SJSA1 (cell line): ENCODE measurements at places on chromosomes 4 and X.

- DNase-seq: no peak
These were observed 983.4 kb upstream of the ADGRL3 start for GRCh38 chr4:60216752-60217151.

GRCh38 chr4:186724058-186724863 is 605 bp upstream of the FAT1 start:
- DNase-seq: peak; percentile 73

GRCh38 chr4:86816501-86817273 is 32.5 kb downstream of the SLC10A6 start:
- no peak for DNase-seq

DNA sequence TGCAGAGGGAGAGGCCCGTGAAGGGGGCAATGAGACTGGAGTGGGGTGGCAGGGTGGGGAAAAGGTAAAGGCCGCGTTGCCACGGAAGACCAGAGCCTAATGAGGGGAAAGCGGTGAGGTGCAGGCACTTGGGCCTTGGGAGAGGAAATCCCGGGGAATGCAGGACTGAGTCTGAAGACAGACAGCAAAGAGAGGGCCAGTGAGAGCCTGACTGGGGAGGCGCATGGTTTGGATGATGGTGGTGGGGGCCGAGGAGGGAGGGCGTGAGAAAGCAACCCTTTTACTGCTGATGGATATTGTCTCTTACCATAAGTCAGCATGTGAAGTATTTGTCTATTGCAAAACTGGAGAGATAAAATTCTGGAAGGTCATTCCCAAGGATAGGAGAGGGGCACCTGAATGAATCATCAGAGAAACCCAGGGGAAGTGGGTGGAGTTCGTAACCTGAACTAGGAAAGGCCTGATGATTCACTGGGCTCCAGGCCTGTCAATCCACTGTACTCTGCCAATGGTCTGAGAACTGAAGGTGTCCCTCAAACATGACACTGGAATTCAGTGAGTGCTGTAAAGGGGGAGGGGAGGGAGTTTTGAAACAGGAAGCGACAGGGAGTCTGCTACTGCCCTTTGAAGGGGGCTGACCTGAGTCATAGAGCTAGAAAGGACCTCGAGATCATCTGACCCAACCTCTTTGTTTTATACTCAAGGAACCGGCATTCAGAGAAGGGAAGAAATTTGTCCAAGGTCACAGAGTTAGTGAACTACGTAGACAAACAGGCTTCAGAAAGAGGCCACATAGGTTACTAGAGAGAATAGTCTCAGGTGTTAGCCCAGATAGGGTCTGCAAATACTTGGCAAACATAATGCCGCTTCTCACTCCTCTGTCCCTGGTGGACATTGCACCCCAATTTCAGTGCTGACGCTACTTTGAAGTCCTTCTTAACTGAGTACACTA is 52.2 kb downstream of the NALF2 start:
- DNase-seq: no peak

DNA sequence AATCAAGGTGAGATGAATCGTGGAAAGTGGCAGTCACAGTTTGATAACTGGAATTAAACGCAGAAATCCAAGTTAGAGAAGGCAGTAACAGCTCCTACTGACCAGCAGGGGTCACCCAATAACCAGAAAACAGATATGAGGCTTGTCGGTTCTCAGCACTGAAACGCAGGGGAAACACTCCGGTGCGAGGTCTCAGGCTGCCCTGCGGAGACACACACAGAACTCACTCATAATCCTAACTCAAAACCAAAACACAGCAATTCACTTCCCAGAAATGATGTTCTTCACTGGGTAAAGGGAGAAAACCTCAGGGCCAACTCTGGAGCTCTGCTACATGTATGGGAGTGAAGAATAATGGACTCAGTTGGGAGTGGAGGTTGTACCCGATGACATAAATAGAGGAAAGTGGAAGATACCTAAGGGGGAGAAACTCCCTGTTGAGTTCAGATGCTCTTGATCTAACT is 384.4 kb downstream of the RAPGEF2 start:
- DNase-seq: peak; percentile 48

DNA sequence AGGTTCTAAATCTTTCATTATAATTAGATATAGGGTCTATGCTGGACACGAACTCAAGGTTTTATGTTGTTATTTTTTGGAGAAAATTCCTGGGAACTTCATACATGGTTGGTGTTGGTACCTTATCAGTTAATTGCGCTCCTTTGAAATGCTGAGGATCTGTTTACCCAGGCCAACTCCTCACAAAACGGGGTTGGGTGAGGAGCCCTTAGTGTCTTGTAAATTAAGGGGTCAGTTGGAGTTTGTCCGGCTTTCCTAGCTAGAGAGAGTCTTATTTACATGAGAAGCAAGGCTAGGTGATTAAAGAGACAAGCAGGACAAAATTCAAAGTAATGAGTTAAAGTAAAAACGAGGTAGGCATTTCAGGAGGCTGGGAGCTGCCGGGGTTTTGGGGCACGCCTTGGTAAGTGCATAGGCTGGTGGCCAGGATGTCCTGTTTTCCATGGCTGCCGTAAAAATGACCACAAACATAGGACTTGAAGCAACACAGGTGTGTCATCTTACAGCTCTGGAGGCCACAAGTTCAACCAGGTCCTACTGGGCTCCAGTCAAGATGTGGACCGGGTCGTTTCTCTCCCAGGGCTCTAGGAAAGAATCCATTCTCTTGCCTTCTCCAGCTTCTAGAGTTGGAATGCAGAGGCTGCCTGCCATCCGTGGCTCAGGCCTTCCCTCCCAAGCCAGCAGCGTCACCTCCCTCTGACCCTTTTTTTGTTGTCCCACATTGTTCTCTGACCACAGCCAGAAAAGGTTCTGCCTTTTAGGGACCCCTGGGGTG is 19.8 kb downstream of the PSAPL1 start:
- DNase-seq: peak; percentile 8

GRCh38 chr4:3766036-3766784 is at the start of gene ADRA2C:
TSS of gene ADRA2C (plus strand) at chr4:3766385. CDS start at chr4:3766607, 222 bp downstream.
- no peak for DNase-seq

DNA sequence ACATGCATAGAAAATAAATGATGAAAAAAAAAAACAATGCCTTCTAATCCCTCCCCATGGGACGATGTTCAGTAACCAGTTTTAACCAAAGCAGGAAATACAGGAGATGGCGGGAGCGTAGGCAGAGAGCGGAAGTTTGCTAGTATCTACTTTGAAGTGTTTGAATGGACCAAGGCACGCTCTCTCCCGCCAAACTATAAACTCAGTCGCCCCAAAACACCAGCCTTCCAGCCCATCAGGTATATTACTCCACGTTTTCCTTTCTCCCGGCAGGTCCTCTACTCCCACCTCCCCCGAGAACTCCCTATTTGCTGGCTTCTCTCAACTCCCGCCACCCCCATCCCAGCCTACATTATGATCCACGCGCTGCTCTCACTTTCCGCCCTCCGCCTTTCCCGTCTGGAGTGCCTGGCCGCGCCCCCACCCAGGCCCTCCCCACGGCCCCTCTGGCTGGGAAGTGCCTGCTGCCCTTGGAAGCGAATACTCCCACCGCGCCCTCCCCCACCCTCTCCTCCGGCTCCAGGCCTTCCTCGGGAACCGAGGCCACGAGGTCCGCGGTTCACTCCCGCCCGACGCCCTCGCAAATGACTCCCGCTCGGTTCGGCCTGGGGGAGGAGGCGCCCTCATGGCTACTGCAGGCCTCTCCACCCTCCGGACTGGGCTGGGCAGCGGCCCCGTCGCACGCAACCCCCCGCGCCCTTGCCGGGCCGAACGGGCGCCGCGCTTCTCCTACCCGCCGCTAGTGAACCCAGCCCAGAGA is 723 bp downstream of the DHX15 start:
- DNase-seq: peak; percentile 57

GRCh38 chrX:131034063-131034462 is 24.1 kb upstream of the ARHGAP36 start:
- DNase-seq: no peak

DNA sequence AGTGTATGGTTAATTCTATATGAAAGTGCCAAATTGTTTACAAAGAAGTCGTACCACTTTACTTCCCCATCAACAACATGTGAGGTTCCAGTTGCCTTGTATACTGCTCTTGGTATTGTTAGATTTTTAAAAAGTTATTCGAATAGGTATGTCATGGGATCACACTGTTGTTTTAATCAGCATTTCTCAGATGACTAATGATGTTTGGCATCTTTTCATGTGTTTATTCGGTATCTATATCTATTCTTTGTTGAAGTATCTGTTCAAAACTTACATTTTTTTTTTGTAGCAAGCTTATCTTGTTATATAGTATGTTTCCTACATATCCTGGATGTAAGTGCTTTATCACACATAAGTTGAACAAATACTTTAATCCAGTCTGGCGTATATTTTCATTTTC is 99.4 kb upstream of the MAB21L2 start:
- DNase-seq: no peak

GRCh38 chr4:117422297-117422696 is 336.9 kb upstream of the TRAM1L1 start:
- DNase-seq: no peak

DNA sequence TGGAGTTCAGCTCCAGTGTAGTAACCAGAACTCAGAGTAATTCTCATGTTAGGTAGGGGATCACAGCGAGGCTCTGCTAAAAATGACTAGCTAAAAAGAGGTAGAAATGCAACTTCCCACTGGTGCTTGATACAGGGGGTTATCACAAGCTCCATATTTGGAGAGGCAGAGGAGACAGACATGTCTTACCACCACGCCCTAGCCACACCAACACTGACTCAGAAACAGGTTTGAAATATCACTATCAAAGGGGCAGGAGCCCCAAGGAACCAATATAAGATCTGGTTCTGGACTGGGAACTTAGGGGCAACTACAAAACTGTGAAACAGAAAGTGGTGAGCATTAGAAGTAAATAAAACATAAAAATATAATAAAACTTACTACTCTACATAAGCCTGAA is 62.9 kb downstream of the IQCM start:
- DNase-seq: no peak

GRCh38 chrX:578531-578930 is 52.1 kb upstream of the SHOX start:
- DNase-seq: no peak

DNA sequence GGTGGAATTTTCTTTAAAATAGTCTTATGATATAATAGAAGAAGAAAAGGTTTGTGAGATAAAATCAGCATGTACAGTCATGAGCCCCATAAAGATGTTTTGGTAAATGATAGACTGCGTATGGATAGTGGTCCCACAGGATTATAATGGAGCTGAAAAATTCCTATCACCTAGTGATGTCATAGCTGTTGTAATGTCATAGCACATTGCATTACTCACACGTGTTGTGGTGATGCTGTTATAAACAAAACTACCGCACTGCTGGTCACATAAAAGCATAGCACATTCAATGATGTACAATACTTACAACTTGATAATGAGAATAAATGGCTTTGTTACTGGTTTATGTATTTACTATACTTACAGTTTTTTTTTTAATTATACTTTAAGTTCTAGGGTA is 715.2 kb upstream of the HTR2C start:
- no peak for DNase-seq

GRCh38 chr4:81789158-81789557 is 317.5 kb upstream of the RASGEF1B start:
- DNase-seq: no peak

GRCh38 chr4:69970071-69970470 is 4.5 kb upstream of the CSN2 start:
- no peak for DNase-seq

- no peak for DNase-seq
These were observed 58.8 kb upstream of the TRPC3 start for GRCh38 chr4:122010610-122011009.

GRCh38 chr4:107997794-107998193 is 8.1 kb downstream of the HADH start:
- no peak for DNase-seq

DNA sequence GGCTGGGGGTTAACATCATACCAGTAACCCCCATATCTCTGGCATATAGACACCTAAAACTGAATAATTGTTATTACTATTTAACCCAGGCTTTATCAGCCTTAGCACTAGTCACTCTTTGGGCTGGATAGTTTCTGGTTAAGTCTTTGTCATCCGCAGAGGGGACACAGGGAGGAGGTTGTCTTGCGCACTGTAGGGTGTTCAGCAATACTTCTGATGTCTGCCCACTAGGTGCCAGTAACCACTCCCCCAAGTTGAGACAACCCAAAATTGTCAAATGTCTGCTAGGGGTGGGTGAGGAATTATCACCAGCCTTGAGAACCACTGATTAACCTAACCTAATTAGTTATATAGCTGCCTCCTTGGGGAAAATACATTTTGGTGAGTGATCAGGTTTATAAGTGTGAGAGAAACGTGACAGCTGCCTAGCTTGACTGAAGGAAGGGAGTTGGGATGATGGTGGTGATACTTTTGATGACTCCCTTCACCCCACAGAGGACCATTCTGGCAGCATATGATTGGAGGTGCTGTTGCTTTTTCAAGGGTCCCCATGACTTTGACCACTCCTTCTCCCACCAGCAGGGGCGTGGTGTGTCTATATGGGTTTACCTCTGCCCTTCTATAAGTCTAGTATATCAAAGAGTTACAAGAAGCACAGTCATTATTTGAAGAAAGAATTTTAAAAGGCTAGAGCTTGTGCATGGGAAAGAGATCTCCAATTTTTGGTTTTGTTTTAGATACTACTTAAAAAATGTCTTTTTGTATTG is 140.9 kb downstream of the STIM2 start:
- DNase-seq: no peak

- no peak for DNase-seq
These were observed 224.3 kb downstream of the OPHN1 start for GRCh38 chrX:68209008-68209407.

GRCh38 chrX:65644621-65645289 is 22.7 kb upstream of the MSN start:
- DNase-seq: peak; percentile 73

- no peak for DNase-seq
These were observed 1068.2 kb downstream of the GLUD2 start for GRCh38 chrX:122115604-122116003.

- DNase-seq: no peak
These were observed 28.2 kb downstream of the PHKA1 start for GRCh38 chrX:72685810-72686456.

DNA sequence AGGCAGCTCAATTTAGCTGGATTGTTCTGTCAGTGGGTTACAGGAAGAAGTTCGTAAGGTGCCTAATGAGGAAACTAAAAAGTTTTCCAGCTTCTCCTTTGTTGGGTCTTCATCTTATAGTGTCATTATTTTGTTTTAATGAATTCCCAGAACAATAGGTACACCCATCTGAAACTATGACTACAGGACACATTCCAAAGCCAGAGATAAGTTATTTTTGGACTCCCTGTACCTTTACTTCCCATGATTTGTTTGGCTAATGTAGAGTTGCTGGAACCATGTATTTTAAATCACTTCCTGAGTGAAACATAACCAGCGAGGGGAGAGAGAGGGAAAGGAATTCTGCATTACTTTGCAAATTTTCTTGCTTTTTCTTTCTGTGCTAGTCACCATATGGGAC is 114.0 kb downstream of the CLCN5 start:
- DNase-seq: no peak
